ENCODE measurements at places on chromosomes 4 and X.

GRCh38 chrX:20253232-20253543 is 13.5 kb downstream of the RPS6KA3 start:
- no peak for DNase-seq

DNA sequence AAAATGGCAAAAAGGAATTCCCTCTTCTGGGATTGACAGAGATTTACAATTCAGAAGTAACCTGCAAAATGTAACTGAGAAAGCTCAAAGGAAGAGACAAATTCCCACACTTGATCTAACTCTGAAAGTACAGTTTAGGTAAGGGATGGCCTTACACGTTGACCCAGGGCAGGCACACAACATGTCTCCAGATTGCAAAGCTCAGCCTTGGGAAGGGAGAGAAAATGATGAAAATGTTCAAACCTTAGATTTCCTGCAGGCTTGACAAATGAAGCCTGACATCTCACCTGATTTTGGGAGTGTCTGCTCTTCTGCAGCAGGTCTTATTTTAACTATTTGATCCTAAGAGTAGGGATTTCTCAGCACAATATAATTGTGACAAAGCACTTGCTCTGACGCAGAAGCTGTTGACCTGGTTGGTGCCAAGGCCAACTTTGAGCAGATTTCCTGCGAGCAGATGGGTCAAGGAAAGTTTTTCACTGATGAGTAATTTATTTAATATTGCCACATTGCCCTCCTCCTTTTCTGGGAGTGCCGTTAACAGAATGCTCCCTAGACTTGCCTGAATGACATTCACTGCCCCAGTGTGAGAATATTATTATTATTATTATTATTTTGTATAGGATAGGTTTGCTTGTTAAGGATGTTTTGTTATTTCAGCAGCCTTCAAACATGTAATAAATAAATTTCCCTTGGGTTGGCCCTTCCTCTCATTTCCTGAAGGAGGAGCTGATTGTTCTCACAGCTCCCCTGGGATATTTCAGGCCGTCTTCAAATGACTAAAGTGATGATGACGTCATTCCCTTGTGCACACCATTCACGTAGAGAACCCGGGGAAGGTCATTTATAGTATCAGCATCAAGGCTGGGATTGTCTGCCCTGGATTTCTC is 157.1 kb downstream of the VEGFC start:
- DNase-seq: no peak

- no peak for DNase-seq
Observed at GRCh38 chr4:41154010-41154813, 60.1 kb downstream of the APBB2 start.

- no peak for DNase-seq
Observed at GRCh38 chrX:147978931-147979330, 2.2 kb upstream of the FMR1NB start.

DNA sequence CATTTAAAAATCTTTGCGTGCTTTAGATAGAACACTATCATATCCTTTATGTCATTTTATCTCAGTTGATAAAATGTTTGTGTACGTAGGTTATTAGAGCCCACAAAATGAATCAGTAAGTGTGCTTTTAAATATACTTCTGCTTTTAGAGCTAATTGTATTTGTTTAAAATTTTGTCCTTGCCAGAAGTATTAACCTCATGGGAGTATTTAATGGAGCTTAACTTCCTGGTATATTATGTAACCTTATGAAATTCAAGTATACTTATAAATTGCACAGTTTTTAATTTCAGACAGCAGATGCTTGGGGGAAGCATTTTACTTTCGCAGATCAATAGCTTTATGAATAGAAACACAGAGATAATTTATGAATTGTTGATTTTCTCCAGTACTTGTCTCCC is 90.2 kb downstream of the DIPK2B start:
- no peak for DNase-seq

DNA sequence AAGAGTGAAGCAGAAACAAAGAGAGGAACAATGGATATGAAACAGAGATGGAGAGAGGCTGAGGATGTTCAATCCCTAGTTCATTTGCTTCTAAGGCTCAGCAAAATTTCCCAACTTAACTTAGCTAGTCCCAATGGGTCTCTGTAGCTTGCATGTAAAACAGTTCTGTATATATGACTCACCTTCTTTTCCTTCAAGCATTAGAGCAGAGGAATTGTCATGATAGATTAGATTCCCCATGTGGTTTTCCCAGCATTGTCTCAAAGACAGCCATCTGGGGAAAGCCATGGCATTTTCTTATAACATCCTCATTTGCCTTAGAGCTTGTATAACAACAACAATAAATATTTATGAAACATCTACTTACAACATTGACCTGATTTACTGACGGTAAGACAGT is 93.9 kb upstream of the GATB start:
- DNase-seq: no peak

DNA sequence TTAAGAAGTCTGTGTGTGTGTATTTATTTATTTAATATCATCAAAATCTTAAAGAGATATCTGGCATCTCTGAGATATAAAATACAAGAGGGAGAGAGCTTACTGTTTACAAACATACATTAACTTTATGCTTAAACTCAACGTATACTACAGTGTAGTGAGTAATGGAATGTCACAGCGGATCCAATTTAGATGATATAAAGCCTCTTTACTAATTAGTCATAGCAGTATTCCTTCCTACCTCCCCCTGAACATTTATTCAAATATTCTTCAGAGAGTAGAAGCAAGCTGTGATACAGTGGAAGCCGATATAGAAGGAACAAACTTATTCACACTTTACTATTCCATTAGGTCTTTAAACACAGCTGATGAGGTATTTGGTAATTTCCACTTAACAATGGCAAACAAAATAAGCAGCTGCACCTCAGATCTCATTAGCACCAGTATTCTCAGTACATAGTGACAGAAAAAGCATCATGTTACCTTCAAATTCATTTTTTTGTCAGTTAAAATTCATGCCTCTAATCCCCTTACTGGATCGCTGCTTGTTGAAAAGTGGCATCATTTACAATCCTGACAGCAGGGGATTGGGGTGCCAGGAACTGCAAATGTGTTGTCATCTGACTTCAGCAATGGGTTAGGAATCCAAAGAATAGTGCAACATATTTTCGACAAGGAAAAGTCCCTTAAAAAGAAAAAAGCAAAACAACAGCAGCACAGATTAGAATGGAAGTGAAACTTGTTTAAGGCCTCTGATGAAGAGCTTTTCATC is 658.7 kb upstream of the EPHA5 start:
- DNase-seq: no peak

DNA sequence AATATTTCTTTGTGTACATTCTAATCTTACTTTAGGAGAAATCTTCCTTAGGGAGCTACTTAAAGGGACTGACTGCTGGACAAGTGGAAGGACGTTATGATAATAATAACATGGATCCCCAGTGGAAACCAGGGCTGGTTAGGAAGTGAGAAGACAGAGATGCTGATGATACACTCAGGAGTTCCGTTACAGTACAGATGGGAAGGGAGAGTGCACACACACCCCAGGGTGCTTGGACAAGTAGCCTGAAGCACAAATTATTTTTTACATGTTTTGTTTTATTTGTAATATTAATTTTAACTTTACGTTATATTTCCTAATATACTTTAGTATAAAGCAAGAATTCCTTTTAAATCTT is 84.1 kb downstream of the BMPR1B start:
- DNase-seq: no peak

DNA sequence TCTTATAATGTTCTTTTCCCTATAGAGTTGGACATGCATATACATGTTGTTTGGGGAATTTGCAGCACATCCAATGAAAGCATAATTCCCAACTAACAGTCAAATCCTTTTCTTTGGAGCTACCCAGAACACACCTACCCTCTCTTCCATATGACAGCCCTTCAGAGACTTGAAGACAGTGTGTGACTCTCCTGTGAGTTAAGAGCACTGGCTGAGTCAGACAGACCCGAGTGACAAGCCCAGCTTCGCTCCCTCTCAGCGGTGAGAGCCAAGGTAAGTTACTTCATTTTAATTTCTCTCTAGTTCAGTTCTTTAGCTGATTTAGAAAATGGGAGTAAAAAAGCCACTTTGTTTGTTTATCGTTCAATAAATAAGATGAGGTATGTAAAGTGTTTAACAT is 86.3 kb downstream of the RTL9 start:
- DNase-seq: no peak

DNA sequence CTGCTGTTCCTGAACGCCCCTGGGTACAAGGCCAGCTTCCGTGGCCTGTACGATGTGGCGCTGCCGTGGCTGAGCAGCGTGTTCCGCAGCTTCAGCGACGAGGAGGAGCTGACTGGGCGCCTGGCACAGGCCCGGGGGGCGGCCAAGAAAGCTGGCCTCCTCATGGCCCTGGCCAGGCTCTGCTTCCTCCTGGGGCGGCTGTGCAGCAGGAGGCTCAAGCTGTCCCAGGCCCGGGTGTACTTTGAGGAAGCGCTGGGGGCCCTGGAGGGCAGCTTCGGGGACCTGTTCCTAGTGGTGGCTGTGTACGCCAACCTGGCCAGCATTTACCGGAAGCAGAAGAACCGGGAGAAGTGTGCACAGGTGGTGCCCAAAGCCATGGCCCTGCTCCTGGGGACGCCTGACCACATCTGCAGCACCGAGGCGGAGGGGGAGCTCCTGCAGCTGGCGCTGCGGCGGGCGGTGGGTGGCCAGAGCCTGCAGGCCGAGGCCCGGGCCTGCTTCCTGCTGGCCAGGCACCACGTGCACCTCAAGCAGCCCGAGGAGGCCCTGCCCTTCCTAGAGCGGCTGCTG is 28.2 kb downstream of the SH3TC1 start:
- DNase-seq: no peak

DNA sequence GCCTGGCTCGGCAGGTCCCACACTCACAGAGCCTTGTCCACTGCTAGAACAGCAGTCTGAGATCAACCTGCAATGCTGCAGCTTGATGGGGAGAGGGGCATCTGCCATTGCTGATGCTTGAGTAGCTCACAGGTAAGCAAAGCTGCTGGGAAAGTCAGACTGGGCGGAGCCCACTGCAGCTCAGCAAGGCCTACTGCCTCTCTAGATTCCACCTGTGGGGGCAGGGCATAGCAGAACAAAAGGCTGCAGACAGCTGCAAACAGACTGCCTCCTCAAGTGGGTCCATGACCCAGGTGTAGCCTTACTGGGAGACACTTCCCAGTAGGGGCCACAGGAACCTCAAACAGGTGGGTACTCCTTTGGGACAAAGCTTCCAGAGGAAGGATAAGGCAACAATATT is 110.6 kb upstream of the ADAMTS3 start:
- DNase-seq: no peak

DNA sequence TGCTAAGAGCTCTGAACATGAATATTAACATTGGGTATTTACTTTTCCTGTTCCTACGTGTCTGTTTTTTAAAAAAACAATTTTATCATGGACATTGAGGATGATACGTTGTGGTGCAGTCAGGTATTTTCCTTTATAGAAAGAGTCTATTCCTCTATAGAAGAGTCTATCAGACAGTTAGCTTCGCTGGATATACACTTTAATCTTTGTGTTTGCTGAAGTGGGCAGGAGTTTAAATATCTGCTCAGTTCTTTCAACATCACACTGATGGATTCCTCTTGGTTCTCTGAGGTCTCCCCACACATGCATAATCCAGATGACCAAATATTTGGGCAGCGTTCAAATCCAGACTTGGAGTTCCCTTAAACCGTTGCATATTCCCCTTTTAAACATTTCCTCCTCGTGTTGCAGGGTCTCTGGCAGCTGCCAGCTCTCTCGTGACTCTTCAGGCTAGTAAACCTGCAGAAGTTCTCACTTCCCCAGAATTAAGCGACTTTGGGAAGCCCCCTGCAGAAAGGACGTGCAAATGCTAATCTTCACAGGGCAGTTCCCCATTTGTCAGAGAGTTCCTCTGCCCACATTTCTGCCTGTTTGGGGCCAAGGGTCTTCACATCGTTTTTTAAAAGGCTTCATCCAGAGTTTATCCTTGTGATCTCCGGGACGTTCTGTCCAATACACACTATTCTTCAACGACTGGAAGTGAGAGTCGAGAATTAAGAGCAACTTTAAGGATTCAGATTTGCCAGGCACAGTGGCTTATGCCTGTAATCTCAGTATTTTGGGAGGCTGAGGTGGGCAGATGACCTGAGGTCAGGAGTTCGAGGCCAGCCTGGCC is 20.5 kb upstream of the DHRSX start:
- no peak for DNase-seq

DNA sequence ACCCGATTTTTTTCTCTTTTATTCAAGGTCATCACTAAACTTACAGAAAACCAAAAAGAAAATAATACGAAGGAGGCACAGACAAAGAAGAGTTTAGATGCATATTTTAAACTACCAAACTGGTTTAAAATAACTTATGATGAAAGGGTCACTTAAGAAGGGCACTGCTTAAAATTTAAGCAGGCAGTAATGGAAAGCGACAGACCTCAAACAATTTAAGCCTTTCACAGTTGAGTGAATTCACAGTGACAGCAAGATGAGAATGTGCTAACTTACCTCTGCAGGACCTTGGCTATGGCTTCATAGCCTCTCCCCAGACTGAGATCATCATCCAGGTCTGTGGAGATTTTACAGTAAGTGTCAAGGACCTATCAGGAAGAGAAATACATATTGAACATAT is 112.1 kb downstream of the TTC29 start:
- DNase-seq: no peak

- peak; percentile 45 for DNase-seq
Observed at GRCh38 chrX:320126-320783, 1.7 kb upstream of the GTPBP6 start.

- no peak for DNase-seq
Observed at GRCh38 chr4:185033950-185034349, 15.7 kb downstream of the HELT start.

GRCh38 chrX:149198980-149199732 is 305.9 kb downstream of the IDS start:
- no peak for DNase-seq

GRCh38 chrX:103423955-103424638 is 47.8 kb downstream of the BEX3 start:
- DNase-seq: no peak

- no peak for DNase-seq
Observed at GRCh38 chr4:37872310-37872988, 18.4 kb upstream of the TBC1D1 start.

DNA sequence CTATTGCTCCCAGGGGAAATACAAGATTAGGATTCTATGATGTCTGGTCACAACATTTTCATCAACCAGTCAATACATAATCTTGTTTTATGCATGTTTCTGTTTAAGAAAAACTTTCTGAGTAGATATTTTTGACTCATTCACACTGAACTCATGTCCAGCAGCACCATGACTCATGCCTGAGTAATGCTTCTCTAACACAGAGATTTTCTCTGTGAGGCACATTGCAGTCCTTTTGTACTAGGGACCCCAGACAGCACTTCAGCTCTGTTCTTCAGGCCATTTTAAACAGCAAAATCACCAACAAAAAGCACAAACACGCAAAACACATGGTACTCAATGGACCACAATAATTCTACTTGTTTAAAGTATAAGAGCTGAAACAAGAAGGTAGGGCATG is 83.6 kb downstream of the MXRA5 start:
- DNase-seq: no peak

- no peak for DNase-seq
Observed at GRCh38 chr4:39480902-39481695, 22.2 kb downstream of the LIAS start.
